ENCODE measurements at places on chromosomes 2 and 18.

- DNase-seq = no peak
Measured at GRCh38 chr2:200787351-200788120, 24.2 kb upstream of the BZW1 start.

GRCh38 chr2:216855605-216856004, 4.3 kb downstream of the TNP1 start:
- no peak for DNase-seq

DNA sequence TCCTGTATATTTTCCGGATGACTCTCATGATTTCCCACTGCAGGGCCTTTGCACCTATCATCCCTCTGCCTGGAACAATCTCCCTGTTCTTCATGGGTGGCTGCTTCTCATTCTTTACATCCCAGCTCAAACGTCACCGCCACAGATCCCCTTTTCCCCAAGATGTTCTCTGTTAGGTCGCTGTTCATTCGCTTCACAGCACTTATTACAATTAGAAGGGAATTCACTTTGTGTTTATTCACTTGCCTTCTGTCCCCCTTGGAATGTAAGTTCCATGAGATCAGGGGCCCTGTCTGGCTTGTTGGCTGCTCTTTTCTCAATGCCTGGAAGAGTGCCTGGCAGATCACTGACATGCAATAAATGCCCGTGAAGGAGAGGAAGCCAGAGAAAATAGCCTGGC, 106.7 kb downstream of the FOXI3 start:
- no peak for DNase-seq

GRCh38 chr18:50170004-50170403, 24.9 kb downstream of the MYO5B start:
- DNase-seq = no peak

GRCh38 chr18:74292541-74292858, 737 bp upstream of the CYB5A start:
- no peak for DNase-seq

DNA sequence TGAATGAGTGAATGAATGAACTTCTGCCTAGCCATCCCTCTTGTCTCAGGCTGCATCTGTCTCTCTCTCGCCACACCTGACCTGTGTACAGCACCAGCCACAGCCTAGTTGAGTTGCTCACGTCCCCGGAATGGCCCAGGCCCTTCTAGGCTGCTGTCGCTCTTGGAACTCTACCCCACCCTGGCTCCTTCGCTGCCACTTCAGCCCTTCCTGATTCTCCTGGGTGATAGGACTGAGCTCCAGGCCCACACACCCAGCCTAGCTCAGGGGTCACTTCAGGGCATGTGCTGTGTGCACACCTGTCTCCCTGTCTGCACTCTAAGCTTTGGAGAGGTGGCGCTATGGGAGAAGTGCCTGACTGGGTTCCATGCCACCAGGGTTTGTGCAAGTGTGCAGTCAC, 236.6 kb downstream of the GLI2 start:
- DNase-seq = no peak

GRCh38 chr2:150470435-150470834, 17.0 kb downstream of the RND3 start:
- DNase-seq = no peak

DNA sequence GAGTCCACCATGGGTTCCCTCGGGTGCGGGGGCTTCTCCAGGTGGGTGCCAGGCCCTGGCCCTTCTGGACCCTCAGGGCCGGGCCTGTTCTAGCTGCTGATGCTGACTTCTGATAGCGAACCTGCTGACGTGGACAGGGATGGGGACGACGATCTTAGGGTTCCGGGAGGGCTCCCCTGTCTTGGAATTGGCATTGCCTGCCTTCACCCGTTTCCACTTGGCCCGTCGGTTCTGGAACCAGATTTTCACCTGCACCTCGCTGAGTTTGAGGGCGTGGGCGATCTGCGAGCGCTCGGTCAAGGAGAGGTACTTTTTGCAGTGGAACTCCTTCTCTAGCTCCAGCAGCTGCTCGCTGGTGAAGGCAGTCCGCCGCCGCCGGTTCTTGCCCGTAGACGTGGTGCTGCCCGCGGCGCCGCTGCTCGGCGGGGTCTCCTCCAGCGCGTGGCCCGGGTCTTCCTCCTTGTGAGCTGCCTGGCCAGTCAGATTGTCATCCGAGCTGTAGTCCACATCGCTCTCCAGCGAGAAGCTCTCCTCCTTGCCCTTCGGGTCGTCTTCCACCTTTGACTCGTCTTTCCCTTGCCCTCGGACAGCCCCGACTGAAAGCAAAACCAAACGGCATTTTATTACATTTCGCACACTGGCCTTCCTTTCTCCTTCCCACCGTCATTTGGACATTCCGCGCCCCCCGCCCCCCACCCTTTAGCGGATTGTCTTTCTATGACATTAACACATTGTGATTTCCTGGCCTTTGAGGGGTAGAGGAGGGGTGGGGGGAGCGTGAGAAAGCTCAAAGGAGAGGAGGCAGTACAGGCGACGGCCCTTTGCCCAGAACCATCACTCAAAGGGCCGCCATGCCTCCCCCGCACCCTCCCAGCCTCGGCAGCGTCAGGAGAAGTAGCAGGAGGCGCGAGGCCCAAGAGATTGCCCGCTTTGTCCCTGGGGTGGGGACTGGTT, 2.1 kb downstream of the GBX2 start:
- no peak for DNase-seq

All from stimulated activated CD8-positive, alpha-beta memory T cell treated with anti-CD3 and anti-CD28 coated beads, Interleukin-4, amount 100 ng/mL, for 1 hour (primary cell).